Activated CD4-positive, alpha-beta T cell treated with anti-CD3 and anti-CD28 coated beads for 48 hours (primary cell): ENCODE measurements at places on chromosomes 1 and 21.

DNA sequence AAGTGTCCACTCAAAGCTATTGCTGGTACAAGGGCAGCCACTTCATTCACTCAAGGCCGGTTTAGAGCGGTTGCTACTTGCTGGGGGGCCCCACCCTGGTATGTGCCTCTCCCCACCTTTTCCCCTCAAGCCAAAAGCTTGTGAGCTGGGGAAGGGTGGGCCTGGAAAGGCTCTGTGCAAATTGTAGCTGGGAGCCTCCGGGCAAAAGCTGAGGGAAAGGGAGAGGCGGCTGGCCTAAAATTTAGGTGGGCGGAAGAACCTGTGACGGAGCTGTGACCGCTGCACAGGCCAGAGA is 306 bp upstream of the SH3D21 start:
- DNase-seq: no peak

GRCh38 chr1:91018006-91018405 is 3.8 kb downstream of the ZNF644 start:
- DNase-seq: no peak

- DNase-seq: no peak
Observed at GRCh38 chr1:155043301-155043702, 7.8 kb upstream of the ADAM15 start.

DNA sequence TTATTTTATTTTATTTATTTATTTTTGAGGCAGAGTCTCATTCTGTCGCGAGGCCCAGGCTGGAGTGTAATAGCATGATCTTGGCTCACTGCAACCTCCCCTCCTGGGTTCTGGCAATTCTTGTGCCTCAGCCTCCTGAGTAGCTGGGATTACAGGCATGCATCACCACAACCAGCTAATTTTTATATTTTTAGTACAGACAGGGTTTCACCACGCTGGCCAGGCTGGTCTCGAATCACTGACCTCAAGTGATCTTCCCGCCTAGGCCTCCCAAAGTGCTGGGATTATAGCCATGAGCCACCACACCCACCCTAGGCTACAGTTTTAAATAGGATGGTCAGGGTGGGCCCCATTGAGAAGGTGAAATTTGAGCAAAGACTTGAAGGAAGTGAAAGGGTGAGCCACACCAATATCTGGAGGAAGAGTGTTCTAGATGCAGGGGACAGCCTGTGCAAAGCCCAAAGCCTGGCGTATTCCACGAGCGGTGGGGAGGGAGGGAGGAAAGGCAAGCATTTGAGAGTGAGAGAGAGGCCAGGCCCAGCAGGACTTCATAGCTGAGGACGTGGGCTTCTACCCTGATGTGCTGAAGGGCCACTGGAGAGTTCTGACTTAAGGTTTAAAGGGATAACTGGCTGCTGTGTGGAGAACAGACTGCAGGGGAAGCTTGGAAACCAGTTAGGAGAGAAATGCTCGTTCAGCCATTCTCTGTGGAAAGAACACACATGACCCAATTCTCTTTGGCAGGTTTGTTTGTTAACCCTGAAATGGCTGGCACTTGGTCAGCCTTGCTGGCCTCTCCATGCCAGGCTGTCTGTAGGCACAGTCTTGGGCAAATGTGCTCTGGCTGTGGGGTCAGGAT is 62.6 kb upstream of the FAM20B start:
- no peak for DNase-seq

- no peak for DNase-seq
Observed at GRCh38 chr1:35454616-35455015, 102.6 kb downstream of the KIAA0319L start.

DNA sequence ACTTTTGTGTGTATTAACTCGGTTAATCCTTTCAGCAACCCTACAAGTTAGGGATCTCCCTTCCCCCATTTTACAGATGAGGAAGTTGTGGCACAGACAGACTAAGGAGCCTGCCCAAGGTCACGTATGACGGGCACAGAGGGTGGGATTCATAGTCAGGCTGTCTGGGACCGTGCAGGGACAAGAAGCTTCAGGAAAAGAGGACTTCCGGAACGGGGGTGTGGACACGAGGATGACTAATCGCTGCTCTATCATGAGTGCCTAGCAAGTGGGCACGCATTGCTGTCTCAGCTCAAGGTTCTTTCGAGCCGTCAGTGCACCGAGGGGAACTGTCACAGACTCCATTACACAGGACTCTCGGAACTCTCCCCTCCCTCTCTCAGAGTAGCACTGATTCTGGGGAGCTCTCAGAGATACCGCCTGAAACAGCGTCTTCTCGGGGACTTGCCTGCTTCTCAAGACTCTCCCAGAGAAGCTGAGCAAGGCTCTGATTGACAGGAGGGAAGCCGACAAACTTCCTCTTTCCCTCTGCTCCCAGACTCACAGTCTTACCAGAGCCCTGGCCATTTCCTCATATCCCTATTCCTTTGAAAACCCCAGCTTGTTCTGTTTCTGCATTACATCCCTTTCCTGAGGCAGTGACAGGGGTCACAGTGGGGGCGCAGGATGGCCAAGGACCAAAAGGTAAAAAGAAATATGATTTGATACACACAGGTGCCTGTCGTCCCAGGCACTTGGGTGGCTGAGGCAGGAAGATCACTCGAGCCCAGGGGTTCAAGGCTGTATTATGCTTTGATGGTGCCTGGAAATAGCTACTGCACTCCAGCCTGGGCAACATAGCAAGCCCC is 14.4 kb downstream of the FHAD1 start:
- DNase-seq: peak; percentile 49

- no peak for DNase-seq
Observed at GRCh38 chr1:204558467-204558866, 42.3 kb downstream of the MDM4 start.

DNA sequence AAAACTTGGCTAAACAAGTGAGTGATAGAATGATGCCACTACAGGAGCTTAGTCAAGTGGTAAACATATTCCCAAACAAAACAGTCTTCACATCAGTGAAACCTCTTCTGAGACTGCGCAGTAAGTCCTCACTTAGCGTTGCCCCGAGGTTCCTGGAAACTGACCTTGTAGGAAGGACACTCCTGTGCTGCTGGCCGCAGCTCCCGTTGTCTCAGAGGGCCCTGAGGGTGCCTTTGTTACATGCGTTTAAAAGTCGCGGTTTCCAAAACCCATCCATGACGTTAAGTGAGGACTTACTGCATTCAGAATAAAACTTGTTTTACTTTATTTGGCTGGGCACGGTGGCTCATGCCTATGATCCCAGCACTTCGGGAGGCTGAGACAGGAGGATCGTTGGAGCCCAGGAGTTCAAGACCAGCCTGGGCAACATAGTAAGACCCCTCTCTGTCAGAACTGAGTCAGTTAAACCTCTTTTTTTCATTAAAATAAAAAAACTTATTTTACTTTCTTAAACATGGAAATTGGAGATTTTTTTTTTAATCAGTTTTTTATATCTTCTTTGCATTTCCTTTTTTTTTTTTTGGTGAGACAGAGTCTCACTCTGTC is 36.0 kb upstream of the DIP2A start:
- DNase-seq: no peak

- DNase-seq: peak; percentile 3
Observed at GRCh38 chr1:246067432-246068216, 439.5 kb downstream of the SMYD3 start.

GRCh38 chr1:201019321-201019977 is 4.1 kb downstream of the KIF21B start:
- DNase-seq: peak; percentile 94

GRCh38 chr1:167496797-167497619 is 21.3 kb downstream of the CD247 start:
- DNase-seq: no peak

GRCh38 chr21:42574234-42575027 is 60.8 kb downstream of the SLC37A1 start:
- no peak for DNase-seq

DNA sequence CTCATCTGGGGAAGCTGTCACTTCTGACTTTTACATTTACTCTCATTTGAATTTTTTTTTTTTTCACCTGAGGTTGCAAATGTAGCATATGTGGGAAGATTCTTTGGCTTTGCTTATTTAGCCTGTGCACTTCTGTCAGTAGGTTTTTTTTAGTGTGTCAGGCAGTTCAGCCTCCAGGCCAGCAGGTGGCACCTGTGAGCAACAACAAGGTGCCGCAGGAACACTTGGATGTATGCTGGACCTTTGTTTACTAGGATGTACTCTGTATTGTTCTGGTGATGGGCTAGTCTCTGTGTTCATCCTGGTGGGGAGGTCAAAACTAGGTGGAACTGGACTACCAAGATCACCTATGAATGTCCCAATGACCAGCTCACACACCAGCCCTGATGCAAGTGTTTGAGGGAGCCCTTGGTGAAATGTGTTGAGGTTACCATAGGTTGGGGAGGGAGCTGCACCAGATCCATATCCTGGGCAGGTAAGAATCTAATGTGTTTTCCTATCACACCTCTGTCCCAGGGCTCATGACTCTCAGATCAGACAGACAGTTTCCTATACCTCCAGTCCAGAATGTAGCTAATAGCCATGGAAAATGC is 618.2 kb downstream of the BRINP3 start:
- peak; percentile 46 for DNase-seq

DNA sequence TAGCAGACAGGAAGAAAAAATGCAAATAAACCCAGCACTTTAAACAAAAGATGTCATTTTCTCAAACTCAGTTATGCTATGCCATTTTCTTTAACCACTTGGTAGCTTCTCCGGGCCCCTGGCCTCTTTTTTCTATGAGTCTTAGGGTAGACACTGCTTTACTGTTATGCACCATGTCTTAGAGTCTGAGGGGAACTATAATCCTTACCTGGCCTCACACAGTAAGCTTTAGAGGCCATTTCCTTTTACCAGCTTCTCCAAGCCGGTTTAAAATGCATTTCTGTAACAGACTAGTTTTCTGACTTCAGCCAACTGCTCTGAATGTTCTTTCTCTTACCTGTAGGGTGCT is 73.7 kb upstream of the EDEM3 start:
- no peak for DNase-seq

GRCh38 chr1:177817937-177818875 is 151.7 kb downstream of the SEC16B start:
- no peak for DNase-seq

DNA sequence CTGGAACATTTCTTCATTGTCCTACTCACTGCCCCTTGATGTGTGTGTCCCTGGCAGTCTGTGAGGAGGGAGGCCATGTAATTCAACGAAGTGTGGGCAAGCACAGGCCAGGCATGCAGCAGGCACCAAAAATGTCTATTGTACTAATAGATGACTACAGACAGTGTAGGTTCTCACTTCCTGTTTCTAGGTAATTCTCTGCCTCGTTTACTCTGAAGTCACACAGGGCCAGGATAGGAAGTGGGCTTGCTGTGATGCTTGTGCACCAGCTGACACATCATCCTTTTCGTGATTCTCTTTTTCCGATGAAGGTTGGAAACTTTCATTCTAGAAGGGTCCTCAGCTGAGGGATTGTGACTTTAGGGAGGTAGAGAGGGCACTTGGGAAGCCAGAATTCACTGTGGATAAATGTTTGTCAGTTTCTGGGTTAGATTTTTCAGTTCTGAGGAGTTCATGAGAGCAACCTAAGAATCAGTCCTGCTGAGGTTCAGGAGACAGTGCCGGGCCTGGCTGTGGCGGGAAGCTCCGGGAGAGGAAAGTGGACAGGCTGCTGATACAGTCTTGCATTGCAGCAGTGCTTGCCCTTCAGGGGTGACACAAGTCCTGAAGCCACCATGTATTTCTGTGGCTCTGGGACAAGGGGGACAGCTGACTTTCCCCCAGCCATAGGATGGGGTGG is 4.3 kb upstream of the CSF1 start:
- peak; percentile 68 for DNase-seq

- DNase-seq: no peak
Observed at GRCh38 chr1:65964123-65964522, 171.4 kb downstream of the PDE4B start.

- DNase-seq: no peak
Observed at GRCh38 chr1:39729842-39730241, 8.8 kb upstream of the PPIE start.
